ENCODE measurements at places on chromosomes 7 and 10.

DNA sequence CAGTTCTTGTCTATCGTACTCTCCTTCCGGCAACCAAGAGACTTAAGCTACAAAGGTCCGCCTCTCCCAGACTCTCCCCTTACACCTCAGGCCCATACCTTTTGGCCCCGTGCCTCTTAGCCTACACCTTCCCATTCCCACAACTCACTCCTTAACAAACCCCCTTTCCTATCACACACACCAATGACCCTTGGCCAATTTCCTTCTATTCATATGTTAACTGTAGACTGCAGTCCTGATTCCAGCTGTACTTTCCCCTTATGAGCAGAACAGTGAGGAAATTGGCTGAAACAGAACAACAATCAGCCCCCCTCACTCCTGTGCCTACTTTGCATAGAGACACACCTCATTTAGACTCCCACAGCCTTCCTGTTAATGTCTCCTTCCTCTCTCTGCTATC is 1.4 kb upstream of the TMEM139 start:
- no peak for DNase-seq

GRCh38 chr7:76133164-76133775 is 68.4 kb upstream of the SRRM3 start:
- DNase-seq: no peak

GRCh38 chr7:26180792-26181198 is 19.8 kb downstream of the HNRNPA2B1 start:
- no peak for DNase-seq

GRCh38 chr10:69863580-69863979 is 61.9 kb downstream of the COL13A1 start:
- DNase-seq: no peak

DNA sequence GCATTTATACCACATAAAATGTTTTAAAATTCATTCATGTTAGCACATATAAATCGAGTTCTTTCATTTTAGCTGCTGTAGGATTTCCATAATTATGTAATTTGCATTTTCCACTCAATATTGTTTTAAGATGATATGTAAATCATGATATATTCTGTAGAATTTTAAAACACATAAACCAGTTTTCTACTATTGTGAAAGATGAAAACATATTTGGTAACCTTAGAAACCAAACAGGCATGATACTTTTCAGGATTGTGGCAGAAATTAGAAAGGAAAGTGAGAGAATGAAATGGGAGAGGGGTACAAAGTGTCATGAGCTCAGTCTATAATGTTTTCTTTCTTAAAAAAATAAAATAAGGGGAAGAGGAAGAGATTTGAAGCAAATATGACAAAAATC is 269.3 kb downstream of the PPP1R3A start:
- DNase-seq: no peak

DNA sequence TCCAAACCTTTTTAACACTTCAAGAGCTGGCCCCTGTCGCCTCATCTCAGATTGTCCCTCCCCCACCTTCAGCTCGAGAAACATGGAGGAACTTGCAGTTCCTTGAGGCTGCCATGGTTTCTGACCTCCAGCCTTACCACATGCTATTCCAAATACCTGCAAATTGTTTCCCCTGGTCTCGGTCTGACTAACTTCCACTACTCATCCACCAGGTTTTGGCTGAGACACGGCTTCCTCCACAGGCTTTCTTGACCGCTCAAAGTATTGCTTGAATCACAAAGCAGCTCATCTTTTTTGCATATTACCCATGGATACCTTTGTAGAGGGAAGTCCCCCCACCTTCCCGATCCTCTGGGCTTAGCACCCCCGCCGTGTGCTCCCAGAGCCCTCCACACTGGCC is 5.2 kb upstream of the SAMD8 start:
- no peak for DNase-seq

GRCh38 chr10:50576245-50576815 is 47.4 kb downstream of the SGMS1 start:
- DNase-seq: no peak

- no peak for DNase-seq
Observed at GRCh38 chr10:86872757-86873156, 84.7 kb downstream of the MMRN2 start.

DNA sequence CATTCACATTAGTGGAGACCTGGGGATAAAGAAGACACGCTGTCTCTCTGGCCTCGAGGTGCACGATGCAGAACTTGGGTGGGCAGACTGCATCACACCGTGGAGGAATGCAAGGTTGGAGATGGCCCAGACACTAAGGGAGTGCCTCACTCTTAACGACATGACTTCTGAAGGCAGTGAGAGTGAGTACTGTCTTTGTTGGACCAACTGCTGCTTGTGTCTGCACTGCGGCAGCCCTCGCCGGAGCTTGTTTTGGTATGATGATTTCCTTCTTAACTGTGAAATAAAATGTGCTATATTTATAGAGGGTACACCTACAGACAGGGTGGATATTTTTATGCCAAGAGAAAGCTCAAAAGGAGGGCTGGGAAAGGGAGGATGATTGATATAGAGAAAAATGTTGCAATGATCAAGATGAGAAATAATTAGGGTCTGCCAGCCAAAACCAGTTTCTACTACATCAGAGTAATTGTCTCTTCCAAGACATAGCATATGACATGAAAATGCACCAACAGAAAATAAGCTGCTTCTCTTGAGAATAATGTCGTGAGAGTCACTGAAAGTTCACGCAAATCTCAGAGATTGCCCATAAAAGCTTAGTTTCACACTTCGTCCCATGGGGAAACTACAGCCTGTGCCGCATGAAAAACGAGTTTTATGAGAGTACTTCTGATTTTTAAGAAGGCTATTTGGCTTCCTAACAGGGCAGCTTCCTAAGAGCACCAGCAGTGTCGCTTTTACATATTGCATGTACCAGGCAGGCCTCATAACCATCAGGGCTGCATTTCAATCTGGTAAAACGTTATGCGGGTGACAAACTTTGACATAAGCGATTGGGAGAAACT is 127.1 kb downstream of the TAX1BP1 start:
- DNase-seq: no peak

GRCh38 chr10:89392974-89393373 is 551 bp downstream of the IFIT1 start:
- DNase-seq: no peak

DNA sequence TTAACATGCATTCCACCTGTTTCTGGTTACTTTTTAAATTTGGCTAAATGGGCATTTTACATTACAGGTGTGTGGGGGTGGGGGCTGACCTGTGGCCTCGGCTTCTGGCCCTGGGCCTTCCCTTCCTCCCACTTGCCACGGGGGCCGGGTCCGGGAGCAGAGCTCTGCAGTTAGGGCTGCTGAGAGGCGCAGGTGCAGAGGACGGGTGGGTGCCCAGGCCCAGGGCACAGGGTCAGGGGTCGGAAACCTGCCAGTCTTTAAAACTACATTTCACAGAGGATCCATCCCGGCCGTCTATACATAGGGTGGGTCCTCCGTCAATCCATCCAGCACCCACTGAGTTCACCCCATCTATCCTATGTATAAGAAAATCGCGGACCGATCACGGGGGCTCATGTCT is 106.5 kb upstream of the INSIG1 start:
- DNase-seq: no peak

- no peak for DNase-seq
Observed at GRCh38 chr7:2666588-2667250, 21.3 kb upstream of the AMZ1 start.

- DNase-seq: no peak
Observed at GRCh38 chr7:139066315-139066714, 30.5 kb upstream of the ZC3HAV1L start.

GRCh38 chr10:131025333-131025732 is 286.2 kb downstream of the TCERG1L start:
- DNase-seq: no peak

DNA sequence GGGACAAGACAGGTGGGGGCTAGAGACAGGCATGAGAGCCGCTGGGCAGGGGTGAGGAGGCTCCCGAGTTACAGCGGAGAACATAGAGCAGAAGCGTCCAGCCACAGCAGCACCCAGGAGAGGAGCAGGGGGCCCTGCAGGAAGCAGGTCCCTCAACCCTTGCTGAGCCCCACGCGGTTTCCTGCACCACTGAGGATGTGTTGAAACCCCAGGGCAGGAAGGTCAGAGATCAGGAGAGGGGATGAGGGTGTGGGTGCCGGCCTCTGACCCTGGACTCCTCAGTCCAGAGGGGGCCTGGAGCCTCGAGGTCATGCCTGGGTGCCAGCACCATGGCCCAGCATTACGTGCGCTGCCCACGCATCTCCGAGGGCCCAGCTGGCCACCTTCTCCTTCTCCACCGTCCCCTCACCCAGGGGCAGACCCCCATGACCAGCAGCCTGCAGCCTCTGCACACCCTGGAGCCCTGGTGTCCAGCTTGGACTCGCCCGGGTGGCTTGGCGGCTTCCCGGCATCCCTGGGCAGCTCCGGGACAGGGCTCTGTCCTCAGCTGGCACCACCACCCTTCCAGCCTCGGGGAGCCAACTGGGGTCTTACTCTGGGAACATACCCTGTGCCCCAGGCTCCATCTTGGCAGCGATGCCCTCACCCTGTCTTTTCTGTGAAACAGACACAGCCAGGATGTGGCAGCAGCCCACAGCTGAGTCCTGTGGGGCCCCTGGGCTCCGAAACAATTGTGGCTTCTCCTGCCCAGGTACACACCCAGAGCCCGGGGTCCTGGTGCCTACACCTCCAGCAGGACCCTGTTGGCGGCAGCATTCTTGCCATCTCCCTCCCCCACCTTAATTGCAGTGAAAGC is 52.0 kb downstream of the STK32C start:
- no peak for DNase-seq

GRCh38 chr10:12975266-12975665 is 26.2 kb downstream of the CCDC3 start:
- no peak for DNase-seq

GRCh38 chr7:143385891-143386781 is 5.0 kb downstream of the ZYX start:
- no peak for DNase-seq

DNA sequence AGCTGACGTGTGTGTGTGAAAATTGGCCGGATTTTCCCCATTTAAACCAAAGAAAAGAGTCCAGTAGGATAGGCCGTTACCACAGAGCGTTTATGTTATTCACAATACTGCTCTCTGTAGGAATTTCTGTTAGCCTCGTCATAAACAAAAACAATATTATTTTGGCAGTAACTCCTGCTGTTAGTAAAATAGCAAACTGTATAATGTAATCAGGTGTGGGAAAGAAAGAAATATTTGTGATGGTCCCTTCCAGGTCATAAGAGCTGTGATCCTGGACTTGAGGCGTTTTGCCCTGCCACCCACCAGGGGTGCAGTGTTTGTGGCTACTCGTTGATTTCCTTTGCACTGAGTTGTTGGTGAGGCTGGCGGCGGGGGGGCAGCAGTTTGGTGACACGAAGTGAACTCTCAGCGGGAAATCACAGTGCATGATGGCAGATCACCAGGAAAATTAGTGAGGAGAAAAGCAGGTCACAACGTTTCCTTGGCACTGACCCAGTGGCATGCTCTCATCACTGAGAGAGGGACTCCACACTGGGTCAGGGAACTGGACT is 2.8 kb downstream of the EEPD1 start:
- no peak for DNase-seq

DNA sequence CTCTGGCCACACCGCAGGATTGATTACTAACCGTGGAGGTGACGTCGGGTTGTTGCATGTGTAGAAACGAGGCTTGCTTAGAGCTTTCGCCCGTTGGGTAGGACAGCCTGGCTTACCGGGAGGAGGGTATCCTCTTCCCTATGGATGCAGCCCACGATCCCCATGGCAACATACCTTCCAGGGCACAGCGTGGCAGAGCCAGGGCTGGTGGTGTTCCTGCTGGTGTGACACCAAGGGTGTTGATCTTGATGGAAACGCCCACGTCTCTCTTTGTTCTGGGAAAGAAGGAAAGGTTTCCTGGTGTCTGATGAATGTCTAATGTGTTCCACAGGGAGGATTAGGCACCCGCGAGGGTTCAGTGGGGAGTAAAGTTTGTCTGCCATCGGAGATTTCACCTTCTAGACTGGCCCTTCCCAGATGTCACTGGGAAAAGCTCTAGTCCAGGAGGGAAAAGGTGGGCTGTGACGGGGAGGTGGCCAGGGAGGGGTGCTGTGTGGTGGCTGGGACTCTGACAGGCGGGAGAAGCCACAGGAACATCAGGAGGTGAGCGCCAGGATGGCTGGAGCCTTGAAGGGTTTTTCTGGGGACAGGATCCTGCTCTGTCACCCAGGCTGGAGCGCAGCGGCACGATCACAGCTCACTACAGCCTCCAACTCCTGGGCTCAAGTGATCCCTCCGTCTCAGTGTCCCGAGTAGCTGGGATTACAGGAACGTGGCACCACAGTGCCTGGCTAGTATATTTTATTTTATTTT is 102.1 kb downstream of the CUX1 start:
- DNase-seq: no peak

GRCh38 chr10:124572751-124573150 is 111.1 kb downstream of the LHPP start:
- no peak for DNase-seq

- no peak for DNase-seq
Observed at GRCh38 chr10:100396605-100397004, 49.6 kb downstream of the SCD start.

DNA sequence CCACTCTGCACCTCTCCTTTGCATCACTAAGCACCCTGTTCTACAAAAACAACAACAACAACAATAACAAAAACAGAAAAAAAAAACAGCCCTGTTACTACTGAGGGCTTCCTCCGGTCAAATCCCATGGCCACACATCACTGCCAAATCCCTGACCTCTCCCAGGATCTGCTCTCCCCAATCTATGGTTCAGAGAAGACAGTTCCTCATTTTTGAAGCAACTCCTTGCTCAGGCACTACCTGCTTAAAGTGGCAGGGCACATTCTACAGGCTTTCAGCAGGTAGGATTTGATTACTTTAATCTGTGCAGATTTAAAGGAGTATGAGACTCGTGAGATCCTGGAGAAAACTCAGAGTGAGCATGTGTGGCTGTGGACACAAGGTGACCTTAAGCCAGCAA is 46.9 kb downstream of the PIK3CG start:
- no peak for DNase-seq

GRCh38 chr7:43385856-43386255 is 197.1 kb upstream of the STK17A start:
- no peak for DNase-seq

DNA sequence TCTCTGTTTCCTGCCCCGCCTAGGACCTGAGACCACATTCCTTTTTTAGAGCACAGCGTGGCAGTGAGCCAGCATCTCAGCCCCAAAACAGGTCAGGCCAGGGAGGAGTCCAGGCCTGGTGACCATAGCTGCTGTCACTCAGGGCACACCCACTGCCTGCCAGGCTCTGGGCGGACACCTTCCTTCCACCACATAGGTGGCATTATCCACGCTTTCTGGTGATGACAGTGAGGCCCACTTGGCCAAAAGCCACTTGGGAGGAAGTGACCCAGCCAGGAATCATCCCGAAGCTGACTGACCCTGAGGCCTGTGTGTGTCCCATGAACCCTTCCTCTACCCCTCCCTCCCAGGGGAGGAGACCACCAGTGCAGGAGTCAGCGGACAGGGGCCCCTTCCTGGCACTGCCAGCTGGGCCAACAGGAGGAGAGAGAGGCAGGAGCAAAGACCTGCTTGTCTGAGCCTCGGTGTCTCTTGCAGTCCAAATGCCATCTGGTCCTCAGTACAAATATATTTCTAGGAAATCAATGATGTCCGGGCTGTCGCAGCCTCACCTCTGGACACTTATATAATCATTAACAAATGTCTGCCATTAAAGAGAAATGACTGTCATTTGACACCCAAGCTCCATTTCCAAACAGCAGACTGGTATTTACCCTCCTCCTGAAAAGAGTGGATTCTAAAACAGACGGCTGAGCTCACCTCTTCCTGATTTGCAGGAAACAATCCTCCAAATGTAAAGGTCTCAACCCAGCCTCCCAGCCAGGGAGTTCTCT is 63.0 kb downstream of the ABRAXAS2 start:
- no peak for DNase-seq

Data from stimulated activated CD8-positive, alpha-beta memory T cell treated with anti-CD3 and anti-CD28 coated beads, Interleukin-12 subunit alpha, Interleukin-12 subunit beta, amount 100 ng/mL, for 4 hours (primary cell).